Daoy (cell line): ENCODE measurements at places on chromosomes 3 and 15.

GRCh38 chr3:169558371-169558770, 105.1 kb downstream of the MECOM start:
- no peak for DNase-seq

DNA sequence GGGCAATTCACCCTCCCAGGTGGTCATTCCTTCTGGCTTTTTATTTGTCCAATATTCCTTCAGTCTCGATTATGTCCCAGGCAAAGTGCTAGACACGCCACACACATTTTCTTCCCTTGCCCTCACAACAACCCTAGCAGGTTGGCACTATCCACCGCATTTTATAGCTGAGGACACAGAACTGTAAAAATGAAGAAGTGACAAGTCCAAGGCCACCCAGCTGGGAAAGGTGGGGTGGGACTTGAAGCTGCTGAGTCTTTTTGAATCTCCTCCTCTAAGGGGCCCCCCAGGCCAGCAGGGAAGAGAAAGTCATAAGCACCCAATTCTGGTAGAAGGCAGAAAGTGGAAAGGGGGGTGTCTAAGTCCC, 60.6 kb downstream of the CEMIP start:
- no peak for DNase-seq

DNA sequence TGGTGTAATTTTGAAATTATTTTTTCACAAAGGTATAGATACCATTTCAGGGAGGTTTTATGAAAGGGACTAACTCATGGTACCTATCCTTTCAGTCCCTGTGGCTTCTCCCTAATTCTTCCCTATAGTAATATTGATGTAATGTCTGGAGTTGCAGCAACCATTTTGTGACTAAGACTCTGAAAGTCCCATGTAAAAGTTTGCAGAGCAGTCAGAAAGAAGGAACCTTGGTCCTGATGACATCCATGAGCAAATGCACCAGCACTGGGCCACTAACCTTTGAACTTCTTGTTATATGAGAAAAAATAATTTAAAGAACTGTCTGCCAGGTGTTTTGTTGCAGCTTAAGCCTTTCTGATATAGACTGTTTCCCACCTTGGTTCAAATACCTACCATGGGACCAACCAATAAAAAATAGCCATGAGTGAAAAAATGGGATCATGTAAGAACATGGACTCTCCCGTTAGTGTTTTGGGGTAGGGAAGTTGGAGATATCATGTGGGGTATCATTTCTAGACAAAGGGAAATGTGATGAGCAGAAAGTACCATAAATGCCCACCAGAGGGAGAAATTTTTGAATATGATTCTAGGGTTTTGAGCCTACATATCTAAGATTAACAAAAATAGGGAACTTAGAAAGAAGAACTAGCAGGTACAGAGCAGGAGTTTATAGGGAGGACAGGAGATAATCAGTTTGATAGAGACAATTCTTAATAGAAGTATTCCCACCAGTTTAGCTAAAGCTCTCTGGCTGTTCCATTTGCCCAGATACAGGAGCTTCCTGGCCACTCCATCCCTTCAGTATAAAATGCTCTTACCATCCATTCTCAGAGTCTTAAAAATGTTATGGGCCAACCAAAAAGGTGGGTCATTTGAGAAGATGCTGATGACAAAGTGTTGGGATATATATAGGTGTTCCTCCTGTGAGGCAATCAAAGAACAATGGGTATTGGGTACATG, 3.4 kb upstream of the CPOX start:
- DNase-seq = no peak

DNA sequence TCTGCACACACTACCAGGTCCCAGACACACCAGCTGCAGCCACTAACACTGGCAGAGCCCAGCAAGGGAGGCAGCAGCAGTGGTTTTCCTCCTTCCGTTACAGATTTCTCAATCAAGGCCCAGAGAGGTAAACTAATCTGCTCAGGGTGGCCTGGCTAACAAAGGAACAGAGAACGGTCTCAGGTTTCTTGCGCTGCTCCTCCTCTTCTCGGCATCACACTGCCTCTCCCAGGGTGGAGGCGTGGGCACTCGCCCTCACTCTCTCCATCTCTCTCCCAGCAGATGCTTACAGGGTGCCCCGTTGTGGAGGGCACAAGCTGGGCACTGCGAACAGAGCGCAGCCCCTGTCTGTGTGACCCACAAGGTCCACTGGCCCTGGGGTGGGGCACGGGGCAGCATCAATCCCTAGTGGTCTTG, 228.7 kb downstream of the VPS13C start:
- peak; percentile 10 for DNase-seq

- DNase-seq = no peak
These were observed 92.6 kb upstream of the KCNMB2 start for GRCh38 chr3:178443634-178444033.

- DNase-seq = peak; percentile 49
These were observed 53.8 kb downstream of the CACNA2D3 start for GRCh38 chr3:54176106-54176505.

DNA sequence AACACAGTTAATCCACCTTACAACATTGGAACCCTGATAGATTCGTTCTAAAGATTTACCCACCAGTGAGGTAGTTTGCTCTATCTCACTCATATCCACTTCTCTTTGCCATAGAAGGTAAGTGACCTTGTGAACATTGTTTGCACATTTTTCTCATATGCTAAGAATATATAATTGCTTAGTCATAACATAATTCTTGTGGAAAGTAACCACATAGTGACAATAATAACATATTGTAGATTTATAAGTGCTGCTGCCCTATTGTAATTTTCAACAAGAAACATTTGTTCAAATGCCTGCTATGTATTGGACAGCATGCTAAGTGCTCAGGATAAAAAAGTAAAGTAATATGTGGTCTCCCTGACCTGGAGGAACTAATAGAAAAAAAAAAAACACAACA, 554.2 kb upstream of the KCNMB2 start:
- no peak for DNase-seq

- no peak for DNase-seq
These were observed 19.2 kb downstream of the GNB4 start for GRCh38 chr3:179432021-179432420.

- no peak for DNase-seq
These were observed 69.7 kb downstream of the SCN5A start for GRCh38 chr3:38579551-38580449.

DNA sequence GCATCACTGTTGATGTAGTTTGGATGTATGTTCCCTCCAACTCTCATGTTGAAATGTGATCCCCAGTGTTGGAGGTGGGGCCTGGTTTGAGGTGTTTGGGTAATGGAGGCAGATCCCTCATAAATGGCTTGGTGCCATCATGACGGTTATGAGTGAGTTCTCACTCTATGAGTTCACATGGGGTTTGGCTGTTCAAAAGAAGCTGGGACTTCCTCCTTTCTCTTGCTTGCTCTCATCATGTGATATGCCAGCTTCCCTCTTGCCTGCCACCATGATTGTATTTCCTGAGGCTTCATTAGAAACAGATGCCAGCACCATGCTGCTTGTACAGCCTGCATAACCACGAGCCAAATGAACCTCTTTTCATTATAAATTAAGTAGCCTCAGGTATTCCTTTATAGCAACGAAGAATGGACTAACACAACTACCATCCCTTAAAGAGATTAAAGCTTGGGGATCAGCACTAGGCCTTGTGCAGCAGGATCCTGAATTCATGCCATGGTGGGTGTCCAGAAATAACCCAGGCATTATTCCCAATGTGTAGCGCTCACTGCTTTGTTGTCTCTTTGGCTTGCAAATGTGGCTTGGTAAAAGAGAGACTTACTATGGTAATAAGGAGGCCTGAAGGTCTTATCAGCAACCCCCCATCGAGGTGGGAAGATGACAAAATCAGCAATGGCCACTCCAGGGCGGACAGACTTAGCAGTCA, 41.9 kb downstream of the NDUFB4 start:
- DNase-seq = peak; percentile 25

- DNase-seq = peak; percentile 15
These were observed 172.6 kb downstream of the IL5RA start for GRCh38 chr3:2937592-2937991.

DNA sequence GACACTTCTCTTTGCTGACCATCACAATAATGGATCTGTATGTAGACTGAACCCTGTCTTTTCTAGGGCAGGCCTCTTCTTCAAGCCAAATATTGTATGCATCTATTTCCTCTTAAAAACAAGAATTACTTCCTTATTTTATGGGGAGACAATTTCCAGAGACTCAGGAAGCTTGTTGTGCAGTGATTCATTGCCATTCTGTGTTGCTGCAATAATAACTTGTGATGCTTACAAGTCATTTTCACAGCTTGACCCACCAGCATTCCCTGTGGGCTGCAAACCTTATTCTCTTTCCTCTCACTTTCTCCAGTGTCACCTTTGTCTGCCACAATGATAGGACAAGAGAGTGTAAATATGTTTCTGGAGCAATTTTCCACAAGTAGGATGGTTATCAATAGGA, 276.7 kb upstream of the SGO1 start:
- no peak for DNase-seq

- DNase-seq = no peak
These were observed 147.4 kb downstream of the DUT start for GRCh38 chr15:48478581-48478980.

GRCh38 chr3:109363634-109364033, 26.3 kb upstream of the DPPA4 start:
- DNase-seq = no peak

DNA sequence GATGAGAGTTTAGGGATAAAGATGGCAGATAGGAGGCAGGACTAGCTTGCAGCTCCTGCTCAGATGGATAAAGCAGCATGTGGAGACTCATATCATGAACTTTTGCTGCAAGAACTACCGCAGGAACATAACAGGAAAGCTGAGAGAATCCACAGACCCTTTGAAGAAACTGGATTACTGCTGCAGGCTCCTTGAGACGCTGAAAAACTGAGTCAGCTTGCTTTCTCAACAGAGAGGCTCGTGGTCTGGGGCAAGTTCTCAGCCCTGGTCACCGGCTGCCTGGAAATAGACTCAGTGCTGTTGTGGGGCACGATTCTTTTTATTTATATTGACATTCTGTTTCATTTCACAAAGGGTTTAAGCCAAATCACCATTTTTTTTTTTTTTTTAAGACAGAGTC, 28.8 kb upstream of the TRIM59 start:
- DNase-seq = no peak

DNA sequence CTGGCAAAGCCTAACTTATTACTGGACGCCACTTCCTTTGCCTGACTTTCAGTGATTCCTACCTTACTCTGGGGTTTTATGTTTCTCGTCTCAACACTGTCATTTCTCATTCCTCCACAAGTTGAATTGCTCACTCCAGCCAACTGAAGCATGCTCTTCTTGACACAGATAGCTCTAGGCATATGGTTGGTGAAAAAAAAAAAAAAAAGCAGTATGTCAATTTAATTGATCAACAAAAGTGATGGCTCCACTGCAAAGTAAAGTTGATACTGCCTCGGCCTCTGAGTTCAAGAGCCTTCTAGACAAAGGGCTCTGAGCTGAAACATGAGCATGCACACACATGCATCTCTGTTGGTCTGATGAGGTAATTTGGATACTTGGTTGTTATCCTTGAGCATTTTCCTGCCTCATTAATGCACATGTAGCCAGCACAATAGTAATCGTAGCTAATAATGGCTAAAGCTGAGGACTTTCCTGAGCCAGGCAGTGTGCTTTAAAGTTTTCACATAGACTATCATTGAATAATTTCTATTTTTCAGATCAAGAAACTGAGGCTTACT, 21.4 kb upstream of the UBE2Q2 start:
- DNase-seq = no peak

DNA sequence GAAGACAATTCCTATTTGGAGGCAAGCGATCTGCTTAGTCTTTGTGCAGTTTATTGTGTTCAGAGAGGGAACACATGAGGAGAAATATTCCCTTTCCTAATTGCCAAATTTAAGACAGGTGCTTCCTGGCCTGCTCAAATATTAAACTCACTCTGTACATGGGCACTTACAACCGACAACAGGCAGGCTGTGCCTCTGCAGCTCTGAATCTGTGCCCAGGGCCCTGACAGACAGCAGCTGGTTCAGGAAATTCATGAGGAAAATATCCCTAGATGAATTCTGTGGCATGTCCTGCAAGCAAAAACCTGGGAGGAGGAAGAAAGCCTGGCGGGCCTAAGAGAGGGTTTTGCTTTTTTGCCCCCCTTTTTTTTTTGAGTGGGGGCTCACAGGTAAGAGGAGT, 169.3 kb upstream of the TRIM42 start:
- DNase-seq = no peak

DNA sequence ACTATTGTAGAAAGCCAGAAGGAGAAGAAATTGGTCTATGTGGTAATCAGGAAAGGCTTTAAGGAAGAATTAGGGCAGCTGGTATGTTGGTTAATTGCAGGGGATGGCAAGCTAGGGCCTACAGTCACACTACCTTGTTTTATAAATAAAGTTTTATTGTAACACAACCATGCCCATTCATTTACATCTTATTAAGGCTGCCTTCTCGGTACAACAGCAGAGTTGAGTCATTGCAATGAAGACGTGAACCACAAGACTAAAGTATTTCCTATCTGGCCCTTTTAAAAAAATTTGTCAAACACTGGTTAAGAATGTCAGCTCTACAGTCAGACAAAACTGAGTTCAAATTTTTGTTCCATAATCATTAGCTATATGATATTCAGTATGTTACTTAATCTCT, 8.3 kb downstream of the SERPINI1 start:
- DNase-seq = no peak

GRCh38 chr3:60337421-60337820, 913.8 kb downstream of the FHIT start:
- DNase-seq = no peak

DNA sequence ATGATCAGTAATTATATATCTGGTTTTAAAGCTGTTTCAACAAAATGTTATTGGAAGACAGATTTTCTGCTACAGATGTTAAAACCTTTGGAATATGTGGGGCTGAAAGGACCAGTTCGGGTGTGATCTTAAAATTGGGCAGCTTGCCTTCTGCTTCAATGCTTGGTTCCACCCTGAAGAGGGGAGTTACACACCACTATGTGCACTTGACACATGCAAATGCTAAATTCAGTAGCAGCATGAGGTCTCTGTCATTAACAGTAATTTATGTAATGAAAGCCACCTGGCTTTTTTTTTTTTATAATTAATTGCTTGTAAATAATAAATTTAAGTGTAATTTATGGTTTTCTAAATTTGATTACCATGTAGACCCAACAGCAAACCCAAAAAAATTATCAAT, 24.6 kb downstream of the CDIN1 start:
- no peak for DNase-seq

DNA sequence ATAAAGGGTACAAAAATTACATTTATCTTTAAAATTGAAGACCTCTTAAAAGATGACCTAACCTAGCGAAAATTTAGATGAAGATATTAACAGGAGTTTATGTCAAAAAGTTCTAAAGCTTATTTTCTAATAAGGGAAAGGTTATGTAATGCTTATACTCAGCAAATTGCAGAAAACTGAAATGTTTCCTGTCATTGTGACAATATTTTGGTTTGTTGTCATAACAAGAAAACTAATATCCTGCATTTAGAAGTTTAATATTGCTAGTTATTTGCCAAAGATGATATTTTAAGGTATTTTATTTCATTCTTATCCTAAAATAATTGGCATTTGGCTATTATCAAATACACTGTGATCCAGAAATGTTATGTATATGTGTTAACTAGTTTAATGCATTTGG, 294.5 kb downstream of the C3orf38 start:
- DNase-seq = no peak

- peak; percentile 30 for DNase-seq
These were observed 308.5 kb upstream of the ROPN1 start for GRCh38 chr3:124300416-124300815.
